ENCODE measurements at places on chromosomes 11 and 22.

DNA sequence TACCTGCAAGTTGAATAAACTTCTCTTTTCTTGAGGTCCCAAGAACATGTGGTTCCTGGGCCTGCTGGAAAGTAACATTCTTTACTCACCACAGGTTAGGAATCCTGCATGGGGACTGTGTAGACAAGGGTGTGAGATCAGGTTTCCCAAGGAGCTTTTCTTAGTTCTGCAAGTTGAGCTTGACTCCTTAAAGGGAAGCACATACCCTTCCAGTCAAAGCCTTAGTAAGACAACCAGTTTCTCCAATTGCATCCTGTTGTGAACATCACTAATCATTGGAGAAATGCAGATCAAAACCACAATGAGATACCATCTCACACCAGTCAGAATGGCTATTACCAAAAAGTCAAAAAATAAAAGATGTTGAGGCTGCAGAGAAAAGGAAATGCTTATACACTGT, 48.3 kb upstream of the PAK1 start:
- DNase-seq: peak; percentile 94

- no peak for DNase-seq
Measured at GRCh38 chr22:21762712-21763581, 27.4 kb upstream of the YPEL1 start.

- DNase-seq: no peak
Measured at GRCh38 chr11:103875855-103876510, 160.5 kb upstream of the DDI1 start.

DNA sequence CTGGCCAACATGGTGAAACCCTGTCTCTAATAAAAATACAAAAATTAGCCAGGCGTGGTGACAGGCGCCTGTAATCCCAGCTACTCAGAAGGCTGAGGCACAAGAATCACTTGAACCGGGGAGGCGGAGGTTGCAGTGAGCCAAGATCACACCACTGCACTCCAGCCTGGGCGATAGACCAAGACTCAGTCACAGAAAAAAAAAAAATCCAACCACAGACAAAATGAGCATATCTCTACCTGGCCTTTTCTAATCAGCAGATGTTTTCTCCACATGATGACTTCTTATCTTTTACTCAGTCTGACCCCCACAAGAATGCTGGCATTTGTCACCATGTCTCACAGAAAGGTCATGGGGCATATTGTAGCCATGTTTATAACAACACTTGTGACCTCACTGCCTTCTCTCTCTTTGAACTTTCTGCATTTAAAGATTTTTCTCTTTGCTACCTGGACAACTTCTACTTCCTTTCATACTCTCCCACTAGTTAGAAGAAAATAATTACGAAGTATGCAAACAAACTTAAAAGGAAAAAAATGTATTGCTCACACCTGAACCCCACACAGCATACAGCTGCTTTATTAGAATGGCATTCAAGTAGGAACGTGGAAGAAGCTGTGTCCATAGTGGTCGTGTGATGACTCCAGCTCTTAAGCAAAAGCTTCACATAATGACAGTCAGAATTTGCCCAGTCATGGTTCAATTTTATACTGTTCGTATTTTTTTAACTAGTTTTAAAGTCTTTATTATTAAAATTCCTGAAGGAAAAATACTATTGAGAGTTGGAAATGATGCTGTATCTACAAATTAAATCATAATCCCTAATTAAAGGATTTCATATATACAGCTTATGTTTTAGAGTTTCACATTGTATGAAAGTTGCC, 65.4 kb downstream of the ZC3H12C start:
- DNase-seq: no peak

- no peak for DNase-seq
Measured at GRCh38 chr11:117220568-117220967, 11.3 kb downstream of the PCSK7 start.

Measured in astrocyte (in vitro differentiated cells and primary cell).